ENCODE measurements at places on chromosomes 6 and 20.
A peak's percentile ranks its signal among the peaks of the same experiment; 100 is the strongest.

DNA sequence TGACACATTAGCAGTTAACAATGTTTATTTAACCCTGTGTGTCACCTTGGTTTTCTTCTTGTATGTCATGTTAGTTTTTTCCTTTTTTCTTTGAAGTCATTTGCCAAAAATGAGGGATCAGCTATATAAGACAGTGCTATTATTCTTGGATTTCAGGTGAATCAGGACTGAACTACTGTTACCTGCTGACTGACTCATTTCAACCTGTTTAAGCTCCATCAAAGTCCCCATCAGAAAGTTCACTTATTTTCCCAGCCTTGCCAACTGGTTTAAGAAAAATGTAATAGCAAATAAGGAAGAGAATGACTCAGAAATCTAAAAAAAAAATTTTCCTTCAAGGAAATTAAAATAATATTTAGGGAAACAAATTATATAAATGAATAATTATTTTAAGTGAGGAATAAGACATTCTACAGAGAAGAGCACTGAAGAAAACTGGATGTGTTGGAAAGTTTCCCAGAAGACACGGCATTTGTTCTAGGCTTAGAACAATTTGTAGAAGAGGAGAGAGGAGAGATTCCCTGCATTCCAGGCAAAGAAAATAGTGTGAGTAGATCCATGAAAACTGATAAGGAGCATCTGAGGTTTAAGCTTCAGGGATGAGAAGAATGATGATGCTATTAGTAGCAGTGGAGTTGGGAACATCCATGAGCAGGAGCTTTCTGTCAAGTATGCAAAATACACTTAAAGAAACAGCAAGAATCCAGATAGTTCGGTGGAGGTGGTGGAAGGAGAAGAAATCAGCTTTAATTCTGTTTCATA, 84.9 kb upstream of the SIM1 start:
- DNase-seq, result peak; percentile 84

DNA sequence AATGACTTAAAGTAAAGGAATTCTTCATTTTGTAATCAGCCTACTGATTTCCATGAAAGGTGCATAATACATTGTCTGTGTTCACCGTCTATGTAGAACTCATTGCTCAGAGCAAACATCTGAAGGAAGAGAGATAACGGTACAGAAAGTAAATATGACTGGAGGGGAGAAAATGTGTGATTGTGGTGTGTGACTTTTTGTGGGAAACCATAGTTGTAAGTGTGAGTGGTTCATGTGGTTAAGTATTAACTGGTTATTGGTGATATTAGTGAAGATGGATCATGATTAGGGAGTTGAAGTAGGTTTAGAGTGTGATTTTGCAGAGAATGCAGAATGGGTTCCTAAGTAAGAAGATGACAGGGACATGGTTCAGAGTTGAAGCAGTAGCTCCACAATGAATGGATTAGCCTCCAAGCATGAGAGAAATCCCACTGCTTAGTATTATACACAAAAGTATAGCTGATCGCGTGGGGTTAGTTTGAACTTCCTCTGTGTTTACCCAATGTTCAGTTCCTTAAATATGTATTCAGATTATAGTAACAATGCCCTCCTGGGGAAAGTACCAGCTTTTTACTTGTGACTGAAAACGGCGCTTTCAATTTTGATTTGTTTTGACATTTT, 368.9 kb downstream of the UTRN start:
- no peak for DNase-seq

DNA sequence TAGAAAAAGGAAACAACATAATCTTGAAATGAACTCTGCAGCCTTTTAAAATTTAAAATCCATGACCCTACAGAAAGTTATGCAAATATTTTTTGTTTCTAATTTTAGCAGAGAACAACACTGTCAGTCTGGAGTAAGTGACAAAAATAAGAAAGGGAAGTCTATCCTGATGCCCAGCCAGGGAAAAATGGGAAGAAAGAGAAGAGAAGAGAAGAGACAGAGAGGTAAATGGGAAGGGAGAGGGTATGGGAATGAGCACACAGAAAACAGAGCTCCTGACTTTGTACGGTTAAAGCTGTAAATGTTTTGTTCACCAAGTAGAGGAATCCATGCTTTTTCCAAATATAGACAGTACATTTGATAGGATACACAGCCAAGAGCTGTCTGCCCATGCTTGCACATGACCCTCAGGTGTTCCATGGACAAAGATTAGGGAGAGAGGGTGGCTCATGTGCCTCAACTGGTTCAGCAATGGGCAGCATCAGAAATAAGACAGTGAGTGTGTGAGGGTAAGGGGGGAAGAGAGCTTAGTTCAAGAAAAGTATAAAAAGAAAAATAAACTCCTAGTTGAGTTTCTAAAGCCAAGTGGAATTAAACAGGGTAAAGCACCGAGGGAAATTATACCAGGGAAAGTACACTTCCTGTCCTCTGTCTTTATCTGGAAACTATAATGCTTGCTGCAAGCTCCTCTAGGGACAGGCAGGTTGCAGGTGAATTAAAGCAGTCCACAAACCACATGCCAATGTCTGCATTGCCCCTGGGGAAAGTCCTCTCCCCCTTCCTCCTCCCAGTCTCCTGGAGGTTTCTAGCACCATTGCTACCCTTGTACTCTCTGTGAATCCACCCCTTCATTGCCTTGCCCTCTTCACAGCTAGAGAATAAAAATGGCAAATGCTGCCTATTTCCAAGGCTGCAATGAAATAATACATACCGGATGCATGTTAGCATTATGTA, 30.0 kb downstream of the MAP3K5 start:
- DNase-seq, result no peak

GRCh38 chr6:3432416-3432815, 24.4 kb downstream of the SLC22A23 start:
- no peak for DNase-seq

GRCh38 chr20:48937674-48938073, 16.2 kb downstream of the ARFGEF2 start:
- no peak for DNase-seq

DNA sequence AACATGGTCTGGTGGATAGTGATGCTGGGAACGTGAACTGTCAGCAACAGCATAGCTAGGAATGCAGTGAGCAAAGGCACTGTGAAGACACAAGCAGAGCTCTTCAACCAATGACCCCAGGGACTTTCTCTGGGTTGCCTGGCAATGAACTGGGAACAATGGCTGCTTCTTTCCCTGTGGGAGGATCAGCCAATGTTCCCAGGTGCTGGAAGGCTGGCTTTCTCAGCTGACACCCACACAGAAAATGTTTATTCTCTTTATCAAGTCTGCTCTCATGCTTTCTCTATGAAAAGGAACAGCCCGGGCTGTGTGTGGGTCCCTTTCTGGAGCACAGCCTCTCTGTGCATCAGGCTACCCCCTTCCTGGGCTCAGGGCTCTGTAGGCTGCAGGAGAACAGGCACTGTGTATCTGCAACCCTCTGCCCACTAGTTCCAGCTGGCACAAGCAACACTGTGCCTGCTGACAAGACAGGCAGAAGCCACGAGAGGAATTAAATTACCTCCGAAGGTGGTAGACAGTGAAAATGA, 54.2 kb downstream of the HFE start:
- DNase-seq, result no peak

- no peak for DNase-seq
Observed at GRCh38 chr6:133892813-133893691, 4.1 kb downstream of the TCF21 start.

DNA sequence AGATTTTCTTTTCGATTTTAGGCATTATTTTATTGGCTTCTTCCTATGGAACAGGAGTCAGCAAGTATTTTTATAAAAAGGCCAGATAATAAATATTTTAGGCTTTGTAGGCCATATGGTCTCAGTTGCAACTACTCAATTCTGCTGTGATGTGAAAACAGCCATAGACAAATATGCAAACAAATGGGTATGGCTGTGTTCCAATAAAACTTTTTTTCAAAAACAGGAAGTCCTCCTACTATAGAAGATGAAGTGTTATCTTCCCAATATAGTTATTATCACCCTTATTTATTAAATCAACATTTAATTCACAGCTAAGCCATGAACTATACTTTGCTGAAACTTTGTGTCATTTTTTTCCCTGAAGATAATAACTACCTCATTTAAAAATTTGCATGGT, 57.2 kb downstream of the CHD6 start:
- no peak for DNase-seq

- DNase-seq, result peak; percentile 91
Observed at GRCh38 chr20:53934421-53935343, 135.7 kb downstream of the BCAS1 start.

DNA sequence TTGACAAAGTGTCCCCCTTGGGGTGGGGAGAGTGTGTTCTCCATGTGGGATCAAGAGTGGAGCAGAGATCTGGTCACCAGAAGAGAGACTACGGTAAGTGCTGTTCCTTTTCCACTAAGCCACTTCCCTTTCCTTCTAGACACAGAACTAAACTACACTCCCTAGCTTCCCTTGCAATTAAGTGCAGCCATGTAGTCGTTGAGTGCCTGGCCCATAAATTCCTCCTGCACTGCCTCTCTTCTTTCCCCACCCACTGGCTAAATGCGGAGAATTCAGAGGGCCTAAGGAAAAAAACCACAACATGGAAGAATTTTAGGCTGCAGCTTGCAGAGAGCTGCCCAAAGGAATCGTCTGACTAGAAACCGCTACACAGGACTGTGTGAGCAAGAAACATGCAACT, 1.5 kb downstream of the WDR27 start:
- peak; percentile 57 for DNase-seq

DNA sequence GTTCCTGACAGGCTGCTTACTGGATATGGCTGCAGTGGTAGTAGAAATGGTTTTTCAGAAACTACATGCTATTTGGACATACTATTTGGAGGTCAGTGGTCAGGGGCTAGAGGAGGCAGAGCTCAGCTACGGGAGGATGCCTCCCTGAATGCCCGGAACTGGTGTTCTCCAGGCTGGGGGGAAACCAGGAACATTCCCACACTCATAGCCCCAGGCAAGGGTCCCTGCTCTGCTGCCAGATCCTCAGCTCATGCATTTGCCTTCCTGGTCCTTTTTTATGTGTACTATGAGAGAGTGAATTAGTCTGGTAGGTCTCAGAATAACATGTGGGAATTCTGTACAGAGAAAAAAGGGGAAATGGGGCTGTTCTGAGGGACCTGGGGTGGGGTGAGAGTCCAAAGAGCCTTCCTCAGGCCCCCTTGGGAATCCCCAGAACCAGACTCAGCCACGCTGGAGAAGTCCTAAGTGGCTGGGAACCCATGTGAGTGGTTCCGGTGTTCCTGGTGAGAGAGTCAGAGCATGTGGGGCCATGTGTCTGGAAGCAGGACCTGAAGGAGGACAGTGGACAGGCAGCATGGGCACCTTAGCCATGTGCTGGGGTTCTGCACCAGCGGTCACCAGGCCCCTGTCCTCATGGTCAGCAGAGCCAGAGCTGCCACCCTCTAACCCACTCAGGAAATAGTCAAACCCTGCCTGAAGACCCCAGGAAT, 58.0 kb upstream of the MYL9 start:
- DNase-seq, result no peak

GRCh38 chr6:85453490-85453889, 3.6 kb downstream of the NT5E start:
- no peak for DNase-seq

- DNase-seq, result no peak
Observed at GRCh38 chr20:57037689-57038088, 228.8 kb downstream of the BMP7 start.

- no peak for DNase-seq
Observed at GRCh38 chr6:144179828-144180227, 29.5 kb downstream of the STX11 start.

DNA sequence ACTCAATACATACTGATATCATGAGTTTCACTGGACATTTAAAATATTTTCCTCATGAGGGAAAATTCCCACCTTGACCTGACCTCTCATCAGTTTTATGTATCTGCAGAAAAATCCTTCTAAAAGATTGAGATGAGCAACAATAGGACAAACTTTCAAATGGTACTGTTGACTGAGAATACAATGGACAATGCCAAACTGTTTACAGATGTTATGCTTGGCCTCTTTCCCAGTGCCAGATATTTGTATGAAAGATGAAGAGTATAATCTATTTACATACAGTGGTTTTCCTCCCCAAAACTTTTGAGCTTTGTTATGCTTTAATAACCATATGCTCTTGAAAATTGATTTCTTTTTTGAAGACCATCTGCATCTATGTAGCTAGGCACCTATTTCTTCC, 245.1 kb upstream of the RSPO3 start:
- no peak for DNase-seq

DNA sequence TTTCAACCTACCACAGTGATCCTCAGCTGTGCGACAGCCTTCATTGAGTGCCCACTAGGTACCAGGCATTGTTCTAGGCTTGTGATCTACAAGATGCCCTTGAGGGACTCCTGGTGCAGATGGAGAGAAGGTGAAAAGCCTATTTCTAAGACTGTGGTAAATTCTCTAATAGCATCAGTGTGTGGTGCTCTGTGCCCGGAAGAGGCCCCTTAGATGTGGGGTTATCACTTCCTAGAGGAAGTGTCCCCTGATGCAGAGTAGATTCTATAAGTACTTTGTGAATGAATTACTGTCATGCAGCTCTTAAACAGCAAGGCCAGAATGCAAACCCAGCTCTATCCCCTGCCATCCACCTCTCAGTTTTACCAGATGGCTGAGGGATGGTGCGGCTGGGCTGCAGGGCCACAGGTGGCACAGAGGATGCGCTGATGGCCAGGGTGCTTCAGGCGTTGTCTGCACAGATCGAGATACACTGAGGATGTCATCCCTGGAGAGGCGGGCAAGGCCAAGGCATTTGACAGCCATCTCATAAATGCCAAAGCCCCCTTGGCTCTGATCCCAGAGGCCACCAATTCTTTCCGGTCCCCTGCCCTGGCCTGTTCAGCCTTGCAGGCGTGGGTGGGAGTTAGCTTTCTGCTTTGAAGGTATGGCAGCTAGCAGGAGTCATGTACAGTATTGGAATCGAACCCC, 96.7 kb downstream of the TOX2 start:
- DNase-seq, result no peak

DNA sequence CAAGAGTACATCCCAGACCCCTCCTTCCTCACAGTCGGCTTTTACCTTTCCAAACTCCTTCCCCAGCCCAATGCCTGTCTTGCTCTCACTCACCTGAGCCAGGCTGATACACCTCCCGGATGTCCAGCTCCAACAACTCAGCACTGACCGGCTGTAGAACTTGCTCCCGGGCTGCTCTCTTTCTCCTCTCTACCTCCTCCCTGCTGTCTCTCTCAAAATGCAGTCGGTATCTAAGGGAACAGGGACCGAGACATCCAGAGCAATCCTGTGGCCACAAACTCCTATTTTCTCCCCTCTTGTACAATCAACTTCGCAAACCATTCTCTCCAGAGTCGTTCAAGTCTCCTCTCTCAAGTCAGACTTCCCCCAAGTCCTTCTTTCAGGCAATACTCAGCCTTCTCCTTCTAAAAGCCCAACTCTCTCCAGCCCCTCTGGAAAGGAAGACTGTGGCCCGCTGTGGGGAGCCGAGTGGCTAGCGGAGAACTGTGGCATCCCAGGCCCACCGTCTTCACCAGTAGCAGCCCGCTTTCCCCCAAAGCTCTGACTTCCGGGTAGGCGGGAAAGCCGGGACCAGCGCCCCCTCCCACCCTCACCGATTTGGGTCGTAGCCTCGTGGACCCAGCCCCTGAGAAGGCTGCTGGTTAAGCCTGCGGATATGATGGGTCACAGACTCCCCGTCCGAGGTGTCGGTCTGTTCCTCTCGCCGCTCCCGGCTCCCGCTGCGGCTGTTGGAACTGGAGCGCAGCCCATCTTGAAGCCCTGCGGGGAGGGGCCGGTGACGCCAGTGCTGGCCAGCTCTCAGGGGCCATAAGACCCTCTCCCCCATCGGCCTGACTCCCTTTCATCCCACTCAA, 1.1 kb downstream of the GNL1 start:
- DNase-seq, result peak; percentile 22
